ENCODE measurements at places on chromosomes 5 and 9. TPM values are rescaled to one million over a fixed set of nuclear protein-coding genes. Genes with fewer than 3 reads are reported as not detected.

Gene SPATA31C1
- total RNA-seq, result not detected

Gene MRPS2
- 56.5 TPM for total RNA-seq

Gene NXNL2
- not detected for total RNA-seq

Gene SHB
- total RNA-seq, result 16.5 TPM

Gene PCDHAC2
- not detected for total RNA-seq

Gene PCDHA10
- not detected for total RNA-seq

Gene MARCOL
- total RNA-seq, result not detected

Gene GABRG2
- total RNA-seq, result not detected

Gene BSPRY
- 0.26 TPM for total RNA-seq

Gene RASEF
- 0.39 TPM for total RNA-seq

Gene EPB41L4B
- 1.7 TPM for total RNA-seq

Gene OR2S2
- total RNA-seq, result 0.39 TPM

Gene SLC45A2
- not detected for total RNA-seq

Gene INSL4
- not detected for total RNA-seq

All from epithelial cell of alveolus of lung (primary cell).